ENCODE measurements at places on chromosomes 5 and 9. TPM values are rescaled to one million over a fixed set of nuclear protein-coding genes. Genes with fewer than 3 reads are reported as not detected.

FOXI1 gene
- not detected for total RNA-seq

SLC6A3 gene
- total RNA-seq = 0.19 TPM

GHR gene
- 5.5 TPM for total RNA-seq

TERT gene
- 9.5 TPM for total RNA-seq

OR1L8 gene
- not detected for total RNA-seq

FBN2 gene
- total RNA-seq = 2.4 TPM

ROPN1L gene
- not detected for total RNA-seq

KIF2A gene
- 23.2 TPM for total RNA-seq

LECT2 gene
- not detected for total RNA-seq

WWC1 gene
- total RNA-seq = 16.6 TPM

NUTM2F gene
- total RNA-seq = not detected

SET gene
- 83.5 TPM for total RNA-seq

- H3K36me3 ChIP-seq = no peaks in the 10 kb centered on the region
- H3K27ac ChIP-seq = no peak overlapping the region
- DNase-seq = no peak
- no peak overlapping the region for H3K4me3 ChIP-seq
- no peaks in the 10 kb centered on the region for H3K27me3 ChIP-seq
These were observed 214.5 kb downstream of the CAAP1 start for GRCh38 chr9:26677965-26678706.

DNA sequence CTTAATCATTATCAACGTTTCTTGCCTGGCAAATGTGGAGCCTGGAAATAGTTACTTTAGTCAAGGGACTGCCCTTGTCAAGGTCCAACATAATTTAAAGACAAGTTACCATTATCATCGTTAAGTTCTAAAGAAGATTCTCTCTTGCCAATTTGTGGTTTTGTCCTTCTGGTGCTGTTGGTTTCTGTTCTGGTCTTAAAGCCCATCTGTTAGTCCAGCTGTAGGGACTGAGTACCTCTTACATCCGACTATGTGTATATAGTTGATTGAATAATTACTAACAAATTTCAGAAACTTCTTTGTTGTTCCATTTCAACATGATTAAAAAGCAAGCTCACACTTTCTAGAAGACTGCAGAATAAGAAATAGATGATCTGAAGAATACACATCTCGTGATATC, 1854.9 kb downstream of the MAT2B start:
- no peak for DNase-seq
- no peaks in the 10 kb centered on the region for H3K27me3 ChIP-seq
- H3K36me3 ChIP-seq = no peaks in the 10 kb centered on the region

GRCh38 chr5:150599917-150600511, 40.4 kb upstream of the SYNPO start:
- H3K4me3 ChIP-seq = no peak overlapping the region
- peak overlapping the region; percentile 56 for H3K27ac ChIP-seq
- H3K36me3 ChIP-seq = no peaks in the 10 kb centered on the region
- H3K4me1 ChIP-seq = peaks cover 16% of the 10 kb centered on the region
- DNase-seq = no peak

- no peaks in the 10 kb centered on the region for H3K36me3 ChIP-seq
- H3K4me3 ChIP-seq = no peak overlapping the region
- H3K27me3 ChIP-seq = no peaks in the 10 kb centered on the region
These were observed 18.8 kb downstream of the SLC1A1 start for GRCh38 chr9:4508907-4509589.

DNA sequence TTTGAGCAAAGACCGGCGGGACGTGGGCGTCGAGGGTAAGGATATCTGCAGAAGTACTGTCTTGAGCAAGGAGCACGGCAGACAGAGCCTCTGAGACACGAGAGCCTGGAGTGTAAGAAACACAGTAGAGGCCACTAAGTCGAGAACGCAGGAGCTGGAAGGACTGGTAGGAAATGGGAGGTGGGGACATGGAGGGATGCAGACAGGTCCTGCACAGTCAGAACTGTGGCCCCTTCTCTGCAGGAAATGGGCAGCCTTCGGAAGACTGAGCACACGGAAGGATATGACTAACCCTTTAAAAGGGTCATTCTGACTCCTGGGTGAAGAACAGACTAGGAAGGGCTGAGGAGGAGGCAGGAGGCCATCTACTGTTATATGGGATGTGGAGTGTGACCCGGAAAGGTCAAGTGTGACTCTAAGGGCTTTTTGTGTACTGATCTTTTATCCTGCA, 1.4 kb upstream of the CAMSAP1 start:
- no peak for DNase-seq
- peaks cover 27% of the 10 kb centered on the region for H3K4me1 ChIP-seq
- H3K27ac ChIP-seq = peak overlapping the region; percentile 92
- peaks cover 34% of the 10 kb centered on the region for H3K36me3 ChIP-seq

DNA sequence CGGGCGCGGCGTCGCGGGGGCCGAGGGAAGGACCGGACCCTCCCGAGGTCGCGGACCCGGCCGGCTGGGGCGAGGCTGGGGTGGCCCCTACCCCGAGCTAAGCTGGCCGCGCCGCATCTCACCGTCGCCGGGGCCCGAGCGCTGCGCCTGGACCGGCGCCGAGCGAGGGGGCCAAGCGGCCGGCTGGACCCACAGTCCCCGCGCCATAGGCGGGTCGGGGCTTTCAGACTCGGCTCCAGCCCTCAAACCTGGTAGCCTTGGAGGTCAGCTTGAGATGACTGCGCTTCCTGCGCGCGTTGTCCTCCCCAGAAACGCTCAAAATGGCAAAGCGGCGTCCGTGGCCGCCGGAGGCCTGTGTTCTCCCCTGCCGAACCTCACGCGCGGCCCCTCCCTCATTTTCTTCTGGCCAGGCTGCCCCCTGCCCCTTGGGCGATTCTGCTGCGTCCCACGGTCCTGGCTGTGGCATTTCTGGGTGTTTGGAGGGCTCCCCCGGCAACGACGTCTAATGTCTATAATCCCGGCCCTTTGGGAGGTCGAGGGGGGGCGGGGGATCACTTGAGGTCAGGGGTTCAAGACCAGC, 8.7 kb upstream of the GRIN1 start:
- no peak for DNase-seq
- H3K27ac ChIP-seq = peak overlapping the region; percentile 71
- peaks cover 23% of the 10 kb centered on the region for H3K4me1 ChIP-seq
- H3K27me3 ChIP-seq = peaks cover 46% of the 10 kb centered on the region
- peak overlapping the region; percentile 96 for H3K4me3 ChIP-seq

DNA sequence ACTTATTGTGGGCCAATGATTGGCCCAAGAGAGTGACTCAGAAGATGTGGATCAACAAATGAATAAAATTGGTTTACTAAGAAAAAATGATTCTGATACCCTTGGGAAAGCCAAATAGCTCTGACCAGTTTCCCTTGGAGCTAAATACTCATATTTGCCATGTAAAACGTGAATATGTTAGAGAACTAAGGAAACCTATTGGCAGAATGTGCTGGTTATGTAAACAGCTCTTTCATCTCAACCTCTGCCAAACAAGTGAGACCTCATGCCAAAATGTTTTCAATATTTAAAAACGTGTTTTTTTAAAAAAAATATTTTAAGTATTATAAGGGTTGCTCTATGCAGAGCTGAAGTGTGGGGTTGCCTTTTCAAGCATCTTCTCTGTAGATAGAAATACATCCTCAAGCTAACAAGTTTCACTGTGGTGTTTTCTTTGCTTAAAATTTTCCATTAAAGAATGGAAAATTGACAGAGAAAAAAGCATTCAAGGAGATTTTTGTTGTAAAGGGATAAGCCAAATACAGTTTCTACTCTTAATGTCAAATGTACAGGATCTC, 186.9 kb upstream of the TUT7 start:
- no peaks in the 10 kb centered on the region for H3K4me1 ChIP-seq
- H3K27ac ChIP-seq = no peak overlapping the region
- H3K36me3 ChIP-seq = no peaks in the 10 kb centered on the region
- DNase-seq = no peak
- H3K27me3 ChIP-seq = peaks cover 9% of the 10 kb centered on the region

DNA sequence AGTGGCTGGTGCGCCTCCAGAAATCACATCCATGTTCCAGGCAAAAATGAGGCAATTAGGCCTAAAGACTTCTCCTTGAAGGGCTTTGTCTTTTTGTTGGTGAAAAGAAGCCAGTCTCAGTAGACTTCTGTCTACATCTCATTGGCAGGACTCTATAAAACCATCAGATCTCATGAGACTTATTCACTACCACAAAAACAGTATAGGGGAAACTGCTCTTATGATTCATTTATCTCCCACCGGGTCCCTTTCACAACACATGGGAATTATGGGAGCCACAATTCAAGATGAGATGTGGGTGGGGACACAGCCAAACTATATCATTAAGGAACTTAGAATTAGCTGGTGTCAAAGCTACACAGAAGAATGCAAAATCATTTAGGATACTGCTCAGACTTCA, 77.7 kb upstream of the SNX2 start:
- H3K36me3 ChIP-seq = no peaks in the 10 kb centered on the region
- H3K4me1 ChIP-seq = no peaks in the 10 kb centered on the region
- no peaks in the 10 kb centered on the region for H3K27me3 ChIP-seq
- H3K27ac ChIP-seq = no peak overlapping the region
- H3K4me3 ChIP-seq = no peak overlapping the region

GRCh38 chr5:165349735-165350134, 1844.3 kb downstream of the MAT2B start:
- DNase-seq = no peak
- no peaks in the 10 kb centered on the region for H3K27me3 ChIP-seq
- H3K27ac ChIP-seq = no peak overlapping the region

GRCh38 chr5:159951834-159952233, 35.6 kb downstream of the ADRA1B start:
- H3K27me3 ChIP-seq = no peaks in the 10 kb centered on the region
- H3K4me1 ChIP-seq = no peaks in the 10 kb centered on the region
- no peak for DNase-seq
- H3K27ac ChIP-seq = no peak overlapping the region

DNA sequence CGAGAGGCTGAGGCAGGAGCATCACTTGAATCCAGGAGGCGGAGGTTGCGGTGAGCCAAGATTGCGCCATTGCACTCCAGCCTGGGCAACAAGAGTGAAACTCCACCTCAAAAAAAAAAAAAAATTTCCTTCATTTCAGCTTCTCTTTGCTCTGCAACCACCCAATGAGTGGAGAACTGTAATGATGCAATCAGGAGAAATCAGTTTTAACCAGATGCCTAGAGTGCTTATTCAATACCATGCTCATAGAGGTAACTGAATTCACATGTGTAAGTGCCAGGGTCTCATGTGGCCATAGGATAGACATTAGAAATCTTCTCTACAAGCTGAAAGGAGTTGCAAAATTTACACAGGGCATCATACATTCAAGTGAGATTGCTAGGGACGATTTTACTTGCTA, 70.6 kb downstream of the HMHB1 start:
- no peaks in the 10 kb centered on the region for H3K36me3 ChIP-seq
- peaks cover 17% of the 10 kb centered on the region for H3K4me1 ChIP-seq
- H3K27ac ChIP-seq = no peak overlapping the region
- no peaks in the 10 kb centered on the region for H3K27me3 ChIP-seq

- H3K36me3 ChIP-seq = no peaks in the 10 kb centered on the region
- H3K27me3 ChIP-seq = no peaks in the 10 kb centered on the region
- no peak overlapping the region for H3K4me3 ChIP-seq
- H3K4me1 ChIP-seq = no peaks in the 10 kb centered on the region
- no peak for DNase-seq
These were observed 11.6 kb upstream of the WHRN start for GRCh38 chr9:114516913-114517312.

DNA sequence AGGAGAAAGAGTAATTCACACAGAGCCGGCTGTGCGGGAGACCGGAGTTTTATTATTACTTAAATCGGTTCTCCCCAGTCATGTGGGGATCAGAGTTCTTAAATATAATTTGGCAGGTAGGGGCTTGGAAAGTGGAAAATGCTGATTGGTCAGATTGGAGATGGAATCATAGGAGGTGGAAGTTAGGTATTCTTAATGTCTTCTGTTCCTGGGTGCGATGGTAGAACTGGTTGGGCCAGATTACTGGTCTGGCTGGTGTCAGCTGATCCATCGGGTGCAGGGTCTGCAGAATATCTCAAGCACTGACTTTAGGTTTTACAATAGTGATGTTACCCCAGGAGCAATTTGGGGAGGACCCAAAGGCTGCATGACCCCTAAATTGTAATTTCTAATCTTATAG, 4.6 kb upstream of the CERCAM start:
- no peaks in the 10 kb centered on the region for H3K36me3 ChIP-seq
- peaks cover 20% of the 10 kb centered on the region for H3K4me1 ChIP-seq

GRCh38 chr9:117523531-117524153, 108.8 kb upstream of the ASTN2 start:
- DNase-seq = no peak
- no peak overlapping the region for H3K4me3 ChIP-seq
- no peaks in the 10 kb centered on the region for H3K27me3 ChIP-seq
- H3K27ac ChIP-seq = no peak overlapping the region

- DNase-seq = no peak
- H3K27ac ChIP-seq = no peak overlapping the region
- H3K27me3 ChIP-seq = no peaks in the 10 kb centered on the region
- H3K4me1 ChIP-seq = no peaks in the 10 kb centered on the region
- H3K36me3 ChIP-seq = no peaks in the 10 kb centered on the region
These were observed 130.6 kb downstream of the DTWD2 start for GRCh38 chr5:118857700-118858099.

- H3K36me3 ChIP-seq = no peaks in the 10 kb centered on the region
- H3K27ac ChIP-seq = peak overlapping the region; percentile 47
- no peak for DNase-seq
- H3K4me1 ChIP-seq = peaks cover 9% of the 10 kb centered on the region
- no peaks in the 10 kb centered on the region for H3K27me3 ChIP-seq
These were observed 147.5 kb downstream of the GNAQ start for GRCh38 chr9:77883846-77884771.

DNA sequence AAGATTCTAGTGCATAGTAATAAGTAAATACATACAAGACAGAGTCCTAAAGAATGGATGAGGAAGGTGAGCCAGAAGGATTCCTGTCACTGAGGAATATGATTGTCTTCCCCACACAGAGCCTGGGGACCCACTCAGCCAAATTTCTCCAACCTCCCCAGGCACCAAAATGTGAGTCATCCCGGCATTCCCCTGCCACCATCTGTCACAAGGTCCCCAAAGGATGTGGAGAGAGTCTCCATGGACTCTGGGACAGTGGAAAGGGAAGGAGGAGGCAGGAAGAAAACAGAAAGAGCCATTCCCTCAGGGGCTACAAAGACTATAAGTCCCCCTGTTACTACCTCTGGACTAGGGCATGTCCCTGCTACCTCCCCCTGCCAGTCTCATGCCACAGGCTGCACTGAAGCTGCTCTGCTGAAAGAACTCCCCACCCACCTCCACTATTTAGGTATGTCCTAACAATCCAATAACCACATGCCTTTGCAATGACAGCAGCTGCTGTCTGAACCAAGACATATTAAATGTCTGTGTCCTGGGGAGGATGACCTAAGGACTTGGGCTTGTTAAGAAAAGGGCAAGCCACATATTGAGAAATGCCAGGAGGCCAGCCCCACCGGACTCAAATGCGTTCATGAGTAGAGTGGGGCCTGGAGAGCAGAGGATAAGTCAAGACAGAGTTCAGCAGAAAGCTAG, 10.7 kb upstream of the OR5C1 start:
- no peaks in the 10 kb centered on the region for H3K27me3 ChIP-seq
- no peaks in the 10 kb centered on the region for H3K36me3 ChIP-seq
- no peak overlapping the region for H3K27ac ChIP-seq
- H3K4me1 ChIP-seq = no peaks in the 10 kb centered on the region
